Nucleus accumbens (tissue), 56 donors: ENCODE measurements at places on chromosomes 3 and 15.
A peak's percentile ranks its signal among the peaks of the same experiment; 100 is the strongest.

DNA sequence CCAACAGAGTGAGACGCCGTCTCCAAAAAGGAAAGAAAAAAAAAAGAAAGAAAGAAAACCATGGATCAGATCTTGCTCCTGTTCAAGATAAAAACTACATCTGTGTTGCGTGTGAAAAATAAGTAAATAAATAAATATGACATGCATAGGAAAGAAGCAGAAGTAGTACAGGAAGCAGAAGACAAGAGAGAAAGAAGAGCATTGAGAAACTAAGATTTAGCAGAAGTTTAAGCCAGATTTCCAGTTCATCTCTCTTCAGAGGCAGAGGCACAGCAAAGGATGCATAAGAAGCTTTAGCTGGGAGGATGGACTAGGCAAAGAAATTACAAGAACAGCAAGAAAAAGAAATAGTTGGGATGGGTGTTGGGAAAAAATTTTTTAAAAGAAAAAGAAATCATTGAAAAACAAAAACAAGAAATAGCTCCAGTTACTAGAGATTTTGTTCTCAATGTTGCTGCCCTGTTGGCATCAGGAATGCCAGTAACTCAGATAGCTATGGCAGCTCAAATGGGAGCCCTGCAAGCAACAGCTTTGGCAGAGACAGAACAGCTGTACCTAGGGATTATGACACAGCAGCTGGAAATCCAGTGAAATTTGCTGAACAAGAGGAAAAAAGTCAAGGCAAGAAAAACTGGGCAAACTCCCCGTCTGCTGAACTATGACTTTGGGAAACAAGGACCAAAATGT lies 17.3 kb downstream of the AP3S2 start:
- no peak for DNase-seq

DNA sequence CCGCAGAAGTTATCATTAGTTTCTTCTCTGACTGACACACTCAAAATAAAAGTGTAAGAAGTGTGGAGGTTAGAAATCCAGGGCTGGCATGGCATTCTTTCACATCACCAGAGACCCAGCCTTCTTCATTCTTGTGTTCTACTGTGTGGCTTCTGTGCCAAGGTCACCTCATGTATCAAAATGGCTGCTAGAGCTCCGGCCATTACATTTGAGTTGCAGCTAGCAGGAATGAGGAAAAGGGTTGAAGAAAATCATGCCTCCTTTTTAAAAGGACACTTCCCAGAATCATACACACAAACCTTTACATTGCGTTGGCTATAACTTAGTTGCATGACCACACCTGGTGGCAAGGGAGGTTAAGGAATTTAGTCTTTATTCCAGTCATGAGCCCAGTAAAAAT lies 345.6 kb upstream of the PROK2 start:
- no peak for DNase-seq

- no peak for DNase-seq
Observed at GRCh38 chr15:80679167-80679803, 15.8 kb upstream of the ABHD17C start.

DNA sequence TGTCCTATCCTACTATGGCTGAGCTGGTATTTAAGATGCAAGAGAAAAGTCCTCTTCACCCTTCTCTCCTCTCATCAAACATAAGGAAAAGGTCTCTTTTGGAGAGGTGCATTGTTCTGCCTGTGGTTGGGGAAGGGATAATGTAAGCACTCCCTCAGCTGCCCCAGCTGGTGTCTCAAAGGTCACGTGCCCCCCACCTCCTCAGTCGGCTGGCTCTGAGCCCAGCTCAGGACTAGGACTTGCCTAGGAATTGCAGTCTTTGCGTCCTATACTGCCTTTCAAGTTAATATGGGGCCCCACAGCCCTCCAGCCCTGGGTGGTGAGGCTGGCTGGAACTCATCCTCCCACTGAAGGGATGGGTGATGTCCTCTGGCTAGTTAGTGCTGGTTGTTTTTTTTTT lies 29.7 kb downstream of the OR4F15 start:
- no peak for DNase-seq

DNA sequence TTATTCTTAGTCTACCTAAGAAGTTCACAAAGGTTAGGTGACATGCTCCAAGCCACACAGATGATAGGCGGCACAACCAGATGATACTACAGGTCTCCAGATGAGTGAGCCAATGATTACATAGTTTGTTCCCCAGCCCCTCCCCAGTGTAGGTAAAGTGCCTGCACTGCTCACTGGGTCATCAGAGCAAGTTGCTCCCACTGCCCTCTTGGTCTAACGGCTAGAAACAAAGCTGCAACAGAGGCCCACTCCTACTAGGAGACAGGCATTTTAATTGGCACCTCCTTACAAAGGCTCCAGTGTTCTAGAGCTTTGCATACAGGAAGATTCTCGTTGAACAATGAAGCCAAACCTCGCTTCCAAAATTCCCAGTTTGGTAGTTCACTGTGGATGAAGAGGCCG lies 47.3 kb downstream of the TMEM44 start:
- DNase-seq, result no peak

DNA sequence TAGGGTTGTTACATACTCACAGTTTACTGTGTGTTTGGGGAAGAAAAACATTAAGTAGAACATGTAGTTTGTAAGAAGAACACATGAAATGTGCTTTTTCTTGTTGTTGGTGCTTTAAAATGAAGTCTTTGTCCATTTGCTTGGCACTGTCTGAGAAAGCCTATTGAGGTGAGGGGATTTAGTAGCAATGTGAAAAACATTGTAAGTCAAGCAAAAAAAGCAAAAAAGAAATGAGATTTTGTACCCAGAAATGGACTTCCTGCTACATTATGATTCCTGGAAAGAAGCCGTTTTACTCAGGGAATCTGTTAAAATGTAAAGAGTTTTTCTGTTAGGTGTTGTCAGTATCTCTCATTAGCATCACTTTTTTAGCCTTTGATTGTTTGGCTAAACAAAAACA lies 59.9 kb downstream of the KAT2B start:
- DNase-seq, result no peak

- no peak for DNase-seq
Observed at GRCh38 chr3:34140616-34141015, 342.2 kb downstream of the PDCD6IP start.

GRCh38 chr3:1056744-1057143 lies 36.1 kb upstream of the CNTN6 start:
- DNase-seq, result no peak

- no peak for DNase-seq
Observed at GRCh38 chr15:79942741-79943481, 28.1 kb downstream of the BCL2A1 start.

DNA sequence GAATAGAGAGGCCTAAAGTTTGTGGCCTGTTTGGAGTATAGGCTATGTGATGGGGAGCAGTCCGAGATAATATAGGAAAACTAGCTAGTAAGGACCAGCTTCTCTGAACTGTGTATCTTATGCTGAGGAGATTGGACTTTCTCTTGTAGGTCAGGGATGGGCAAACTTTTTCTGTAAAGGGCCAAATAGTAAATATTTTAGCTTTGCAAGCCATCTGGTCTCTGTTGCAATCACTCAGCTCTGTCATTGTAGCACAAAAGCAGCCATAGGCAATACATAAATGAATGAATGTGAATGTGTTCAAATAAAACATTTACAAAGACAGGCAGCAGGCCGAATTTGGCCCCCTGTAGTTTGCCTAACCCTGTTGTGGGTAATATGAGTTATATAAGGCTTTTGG lies 24.5 kb downstream of the TMOD3 start:
- no peak for DNase-seq

DNA sequence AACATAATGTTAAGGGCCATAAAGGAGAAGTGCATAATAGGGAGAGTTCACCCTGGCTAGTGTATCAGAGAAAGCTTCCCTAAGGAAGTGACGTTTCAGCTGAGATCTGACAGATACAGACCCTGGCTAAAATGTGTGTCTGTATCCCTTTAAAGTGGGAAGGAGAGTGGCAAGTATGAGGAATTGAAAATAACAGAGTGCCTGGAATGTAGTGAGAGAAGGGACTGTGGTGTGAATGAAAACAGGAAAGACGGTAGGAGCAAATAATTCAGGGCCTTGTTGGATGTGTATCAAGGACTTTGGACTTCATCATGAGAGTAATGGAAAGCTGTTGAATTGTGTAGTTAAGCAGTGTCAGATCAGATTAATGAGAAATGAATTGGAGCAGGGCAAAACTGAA lies 30.5 kb downstream of the NEO1 start:
- DNase-seq, result no peak

- no peak for DNase-seq
Observed at GRCh38 chr3:138440596-138440995, 6.2 kb downstream of the ESYT3 start.

DNA sequence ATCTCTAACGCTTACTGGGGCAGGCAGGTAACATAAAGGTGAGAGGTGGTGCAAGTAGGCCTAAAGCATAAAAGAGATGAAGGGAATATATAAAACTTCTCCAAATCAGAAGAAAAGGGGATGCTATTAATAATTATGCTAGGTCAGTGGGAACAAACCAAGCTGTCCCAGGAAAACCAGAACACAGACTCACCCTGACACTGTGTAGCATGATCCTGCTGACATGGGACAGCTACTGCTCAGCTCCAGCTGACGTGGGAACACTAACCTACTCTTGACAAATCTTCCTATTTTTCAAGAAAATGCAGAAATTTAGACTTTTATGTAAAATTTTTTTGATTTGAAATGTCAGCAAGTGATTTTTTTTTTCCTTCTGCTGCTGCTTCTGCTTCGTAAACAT lies 203.5 kb downstream of the KCNMB2 start:
- no peak for DNase-seq

DNA sequence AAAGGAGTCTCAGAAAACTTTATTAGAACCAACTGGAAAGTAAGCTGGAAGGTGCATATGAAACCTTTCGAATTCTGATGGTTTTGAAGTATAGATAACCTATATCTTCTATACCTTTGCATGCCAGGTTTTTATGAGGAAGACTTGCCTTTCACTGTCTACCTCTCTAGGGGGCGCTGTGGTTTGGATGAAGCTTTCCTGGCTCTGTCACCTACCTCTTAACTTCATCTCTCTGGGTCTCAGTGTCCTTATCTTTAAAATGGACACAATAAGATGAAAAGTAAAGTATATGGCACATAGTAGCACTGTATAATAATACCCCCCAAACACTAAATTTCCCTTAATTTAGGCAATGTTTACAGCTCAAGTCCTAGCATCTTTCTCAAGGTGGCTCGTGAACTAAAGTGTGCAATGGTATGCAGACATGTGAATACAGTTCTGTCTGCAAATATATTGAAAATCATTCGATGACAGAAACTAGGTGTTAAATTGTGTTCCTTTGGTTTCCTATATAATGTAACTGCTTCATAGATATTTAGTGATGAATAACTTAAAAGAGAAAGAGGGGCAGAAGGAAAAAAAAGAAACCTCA lies 314.3 kb downstream of the CHST2 start:
- DNase-seq, result no peak

DNA sequence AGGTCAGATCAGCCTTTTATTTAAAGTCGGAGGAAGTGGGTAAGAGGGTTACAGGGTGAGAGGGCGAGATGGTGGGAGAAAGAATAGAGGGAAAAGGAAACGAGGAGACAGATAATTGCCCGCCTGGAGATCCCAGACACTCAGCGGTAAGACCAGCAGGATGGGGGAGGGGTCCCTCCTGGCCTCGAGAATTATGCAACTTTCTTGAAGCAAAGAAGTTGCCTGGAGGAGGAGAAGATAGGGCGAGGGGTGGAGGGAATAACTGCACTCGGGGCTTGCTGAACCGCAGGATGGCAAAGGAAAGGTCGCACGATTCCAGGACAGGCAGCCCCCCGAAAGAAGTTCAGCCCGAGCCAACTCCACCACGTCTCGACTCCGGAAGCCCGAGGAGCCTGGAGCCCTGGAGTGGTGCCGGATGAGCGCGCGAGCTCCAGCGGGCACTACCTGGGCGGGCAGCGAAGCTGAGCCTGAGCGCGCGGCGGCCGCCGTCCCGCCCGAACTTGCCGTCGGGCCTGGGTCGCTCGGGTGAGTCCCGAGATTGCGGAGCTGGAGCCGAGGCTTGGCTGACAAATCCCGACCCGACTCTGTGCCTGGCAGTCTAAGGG lies 402 bp downstream of the WWTR1 start:
- peak; percentile 9 for DNase-seq

DNA sequence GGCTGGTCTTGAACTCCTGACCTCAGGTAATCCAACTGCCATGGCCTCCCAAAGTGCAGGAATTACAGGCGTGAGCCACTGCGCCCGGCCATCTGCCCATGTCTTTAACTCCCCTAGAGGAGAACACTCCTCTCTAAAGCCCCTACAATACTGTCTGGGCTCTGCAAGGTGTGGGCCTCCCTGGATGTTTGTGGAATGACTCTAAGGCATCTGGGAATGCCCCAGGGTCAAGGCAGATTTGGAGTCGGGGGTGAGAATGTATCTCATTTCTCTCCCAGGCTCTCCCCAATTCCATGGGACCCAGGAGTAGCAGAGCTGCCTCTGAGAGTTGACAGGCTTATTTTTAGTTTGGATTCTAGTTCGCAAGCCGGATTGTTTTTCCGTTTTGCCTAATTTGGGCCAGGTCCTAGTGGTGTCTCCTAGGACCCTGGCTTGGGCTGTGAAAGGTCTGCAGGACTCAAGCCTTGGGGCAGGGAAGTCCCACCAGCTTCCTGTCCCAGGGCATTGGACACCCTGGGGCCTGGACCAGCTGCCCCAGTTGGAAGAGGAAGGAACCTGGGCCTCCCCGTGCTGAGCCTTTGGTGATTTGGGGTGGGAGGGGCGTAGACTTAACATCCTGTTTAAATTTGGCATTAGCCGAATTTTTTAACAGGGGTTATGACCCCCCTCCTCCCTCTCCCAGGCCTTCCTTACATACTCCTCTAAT lies 53.5 kb downstream of the MAGEF1 start:
- no peak for DNase-seq

DNA sequence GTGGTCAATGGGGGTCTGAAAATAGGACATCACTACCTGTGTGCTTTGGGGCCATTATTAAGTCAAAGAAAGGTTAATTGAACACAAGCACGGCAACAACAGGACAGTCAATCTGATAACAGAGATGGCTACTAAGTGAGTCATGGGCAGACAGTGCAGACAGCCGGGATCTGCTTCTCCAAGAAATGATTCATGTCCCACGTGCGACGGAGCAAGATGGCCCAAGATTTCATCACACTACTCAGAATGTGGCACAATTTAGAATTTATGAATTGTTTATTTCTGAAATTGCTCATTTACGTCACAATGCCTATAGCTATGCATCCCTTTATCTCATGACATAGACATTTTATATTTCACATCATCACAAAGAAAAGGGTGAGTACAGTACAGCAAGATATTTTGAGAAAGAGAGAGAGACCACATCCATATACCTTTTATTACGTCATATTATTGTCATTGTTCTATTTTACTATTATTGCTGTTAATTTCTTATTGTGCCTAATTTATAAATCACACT lies 770.6 kb upstream of the NR2F2 start:
- DNase-seq, result no peak

GRCh38 chr3:171456765-171457606 lies 3.2 kb downstream of the TNIK start:
- no peak for DNase-seq

GRCh38 chr15:85351965-85352364 lies 28.4 kb upstream of the AKAP13 start:
- no peak for DNase-seq

GRCh38 chr3:184230081-184230602 lies 757 bp downstream of the VWA5B2 start:
- DNase-seq, result no peak

DNA sequence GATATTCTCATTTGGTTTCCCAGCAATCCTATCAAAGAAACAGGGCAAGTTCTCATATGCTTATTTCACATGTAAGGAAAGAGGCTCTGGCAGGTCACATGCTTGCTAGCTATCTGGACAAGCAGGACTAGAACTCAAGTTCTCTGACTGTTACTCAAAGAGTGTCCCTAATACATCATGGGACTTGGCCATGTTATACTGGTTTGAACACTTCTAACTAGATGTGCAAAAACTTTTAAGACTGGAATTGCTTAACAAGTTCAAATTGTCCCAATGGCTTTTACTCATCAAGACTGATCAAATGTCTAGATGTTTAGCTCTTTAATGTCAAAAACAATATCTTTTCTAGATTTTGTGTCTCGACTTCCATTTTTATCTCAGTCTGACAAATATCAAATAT lies 6.8 kb downstream of the GATM start:
- DNase-seq, result no peak
